RWPE2 (cell line): ENCODE measurements at places on chromosomes 5 and 9.

- DNase-seq, result no peak
Measured at GRCh38 chr5:72145348-72145747, 38.1 kb downstream of the MAP1B start.

- no peak for DNase-seq
Measured at GRCh38 chr9:75039801-75040200, 11.7 kb upstream of the CARNMT1 start.

- DNase-seq, result no peak
Measured at GRCh38 chr5:135829179-135829578, 5.3 kb upstream of the SLC25A48 start.

DNA sequence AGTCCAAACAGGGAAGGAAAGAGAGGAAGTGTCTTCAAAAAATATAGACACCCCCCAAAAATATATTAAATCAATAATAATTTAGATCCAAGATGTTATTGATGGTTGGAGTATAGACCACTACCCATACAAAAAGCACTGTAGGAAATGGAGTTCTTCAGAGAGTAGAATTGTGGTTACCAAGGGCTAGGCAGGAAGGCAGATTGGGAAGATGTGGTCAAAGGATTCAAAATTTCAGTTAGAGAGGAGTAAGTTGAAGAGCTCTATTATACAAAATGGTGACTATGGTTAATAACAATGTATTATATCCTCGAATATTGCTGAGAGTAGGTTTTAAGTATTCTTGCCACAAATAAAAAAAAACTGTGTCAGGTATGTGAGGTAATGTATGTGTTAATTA is 149.4 kb downstream of the CWC27 start:
- DNase-seq, result no peak

GRCh38 chr9:94110821-94111252 is 26.6 kb downstream of the PTPDC1 start:
- DNase-seq, result no peak

GRCh38 chr5:143177263-143177983 is 226.1 kb downstream of the NR3C1 start:
- DNase-seq, result peak; percentile 98

DNA sequence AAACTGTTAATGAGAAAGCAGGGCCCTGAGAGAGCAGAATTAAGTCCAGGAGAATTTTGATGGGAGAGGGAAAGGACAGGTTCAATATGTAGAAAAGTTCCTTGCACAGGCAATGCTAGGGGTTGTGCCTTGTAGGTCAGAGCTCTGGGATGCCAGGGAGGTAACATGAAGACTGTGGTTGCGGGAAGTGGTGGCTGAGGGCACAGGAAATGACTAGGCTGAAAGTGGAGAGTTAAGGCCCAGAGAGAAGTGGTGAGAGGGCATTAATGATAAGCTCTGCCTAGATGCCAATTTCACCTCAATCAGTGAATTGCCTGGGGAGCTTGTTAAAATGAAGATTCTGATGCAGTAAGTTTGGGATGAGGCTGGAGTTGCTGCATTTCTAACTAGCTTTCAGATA is 31.5 kb upstream of the PPP3R2 start:
- no peak for DNase-seq

- DNase-seq, result no peak
Measured at GRCh38 chr9:116327701-116328405, 174.3 kb downstream of the PAPPA start.

GRCh38 chr9:33260372-33260771 is 4.1 kb downstream of the BAG1 start:
- DNase-seq, result no peak

GRCh38 chr5:27083449-27084415 is 45.3 kb upstream of the CDH9 start:
- DNase-seq, result no peak

DNA sequence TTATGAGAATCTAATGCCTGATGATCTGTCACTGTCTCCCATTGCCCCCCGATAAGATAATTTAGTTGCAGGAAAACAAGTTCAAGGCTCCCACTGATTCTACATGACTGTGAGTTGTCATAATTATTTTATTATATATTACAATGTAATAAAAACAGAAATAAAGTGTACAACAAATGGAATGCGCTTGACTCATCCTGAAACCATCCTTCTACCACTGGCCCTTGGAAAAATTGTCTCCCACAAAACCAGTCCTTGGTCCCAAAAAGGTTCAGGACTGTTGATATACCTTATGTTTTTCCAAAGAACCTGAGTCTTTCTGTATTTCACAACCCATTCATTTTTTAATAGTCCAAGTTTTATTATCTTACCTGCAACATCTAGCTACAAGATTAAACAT is 403.5 kb downstream of the TAF11L14 start:
- no peak for DNase-seq

GRCh38 chr5:10854506-10855277 is 93.7 kb upstream of the DAP start:
- no peak for DNase-seq

- peak; percentile 52 for DNase-seq
Measured at GRCh38 chr9:135492886-135493669, 7.4 kb upstream of the MRPS2 start.

- DNase-seq, result no peak
Measured at GRCh38 chr5:499233-500209, 24.7 kb downstream of the SLC9A3 start.

- peak; percentile 58 for DNase-seq
Measured at GRCh38 chr5:64784451-64785025, 15.8 kb downstream of the CWC27 start.

DNA sequence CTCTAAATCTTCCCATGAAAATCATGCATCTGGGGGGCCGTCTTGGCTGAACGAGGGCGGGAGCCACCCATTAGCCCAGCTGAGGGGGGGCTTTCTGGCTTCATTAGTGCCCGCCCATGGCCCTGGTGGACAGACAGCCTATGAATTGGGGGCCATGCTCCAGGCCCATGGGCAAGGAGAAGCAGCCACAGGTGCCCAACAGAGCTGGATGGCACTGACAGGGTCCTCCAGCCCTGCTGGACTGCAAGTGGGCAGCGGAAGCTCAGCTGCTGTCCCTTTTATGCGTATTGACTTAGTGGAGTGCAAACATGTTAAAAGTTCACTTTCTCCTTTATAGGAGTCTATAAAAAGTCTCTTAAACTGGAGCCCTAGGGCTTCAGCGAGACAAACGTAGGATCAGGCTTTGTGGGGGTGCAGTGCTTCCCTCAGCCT is 75.3 kb downstream of the MACROH2A1 start:
- DNase-seq, result peak; percentile 53

DNA sequence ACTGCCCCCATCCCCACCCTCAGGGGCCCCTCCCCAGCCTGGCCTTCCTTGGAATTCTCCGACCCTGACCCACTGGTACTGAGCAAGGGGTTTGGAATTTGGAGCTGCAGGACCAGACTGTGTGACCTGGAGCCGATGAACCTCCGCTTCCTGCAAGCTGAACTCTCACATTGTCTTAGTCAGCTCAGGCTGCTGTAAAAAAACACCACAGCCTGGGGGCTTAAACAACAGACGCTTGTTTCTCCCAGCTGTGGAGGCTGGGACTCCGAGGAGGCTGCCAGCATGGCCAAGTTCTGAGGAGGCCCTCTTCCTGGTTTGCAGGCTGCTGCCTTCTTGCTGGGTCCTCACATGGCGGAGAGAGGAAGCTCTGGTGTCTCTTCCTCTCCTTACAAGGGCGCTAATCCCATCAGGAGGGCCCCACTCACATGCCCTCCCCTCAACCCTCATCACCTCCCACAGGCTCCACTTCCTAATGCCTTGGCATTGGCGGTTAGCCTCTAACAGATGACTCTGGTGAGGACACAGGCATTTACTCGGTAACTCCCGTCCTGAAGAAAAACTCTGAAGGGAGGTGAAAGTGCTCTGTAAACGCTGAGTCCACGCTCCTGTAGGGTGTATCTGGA is 42.4 kb downstream of the C5orf15 start:
- no peak for DNase-seq

- DNase-seq, result no peak
Measured at GRCh38 chr5:148333262-148333849, 2.0 kb upstream of the SPINK9 start.

DNA sequence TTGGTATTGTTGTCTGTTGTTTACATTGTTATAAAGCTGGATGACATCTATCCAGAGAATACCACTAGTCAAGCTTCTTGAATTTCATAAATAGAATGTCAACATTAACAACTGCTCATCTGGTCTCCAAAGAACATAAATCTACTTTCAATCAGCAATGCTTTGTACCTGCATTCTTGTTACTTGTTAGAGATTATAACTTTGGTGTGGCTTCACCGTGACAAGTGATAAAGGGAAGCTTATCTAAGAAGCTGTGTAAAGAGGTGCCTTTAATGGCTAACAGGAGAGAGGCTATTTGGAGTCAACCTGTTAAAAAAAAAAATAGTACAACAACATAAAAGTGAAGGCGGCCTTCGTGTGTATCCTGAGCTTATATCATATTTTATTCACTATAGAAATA is 41.8 kb downstream of the MUSK start:
- no peak for DNase-seq

- no peak for DNase-seq
Measured at GRCh38 chr5:144125163-144125726, 45.2 kb downstream of the YIPF5 start.

DNA sequence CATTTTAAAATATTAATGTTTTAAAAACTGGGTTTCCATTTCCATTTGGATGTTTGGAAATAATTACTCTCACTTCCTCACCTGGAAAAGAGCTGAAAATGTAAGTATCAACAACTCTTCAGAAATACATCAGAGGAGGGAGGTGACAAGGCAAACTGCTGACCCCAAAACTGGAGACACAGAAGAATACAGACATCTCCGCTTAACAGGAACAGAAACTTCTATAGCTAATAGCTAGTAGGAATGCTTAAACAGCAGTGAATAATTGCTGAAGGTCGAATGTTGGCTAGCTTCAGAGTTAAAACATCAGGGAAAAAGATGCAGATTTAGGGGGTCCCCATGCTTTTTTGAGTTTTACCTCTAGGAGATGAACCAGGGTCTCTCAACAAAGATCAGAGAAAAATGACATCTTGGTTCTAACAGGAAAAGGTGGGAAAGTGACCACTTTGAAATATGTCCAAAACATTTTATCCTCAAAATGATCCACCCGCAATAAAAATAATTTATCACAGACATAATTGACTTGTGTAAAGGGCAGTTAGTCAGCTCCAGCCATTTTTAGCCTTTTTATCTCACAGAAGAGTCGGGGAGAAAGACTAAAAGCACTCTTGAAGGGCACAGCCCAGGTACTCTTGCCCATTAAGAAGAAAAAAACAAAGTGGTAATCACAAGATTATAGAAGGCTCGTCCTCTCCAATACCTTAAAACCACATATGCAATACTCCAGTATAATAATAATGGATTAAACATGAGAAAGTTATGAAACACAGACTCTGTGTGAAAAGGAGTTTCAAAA is 1474.9 kb downstream of the EFNA5 start:
- DNase-seq, result no peak

DNA sequence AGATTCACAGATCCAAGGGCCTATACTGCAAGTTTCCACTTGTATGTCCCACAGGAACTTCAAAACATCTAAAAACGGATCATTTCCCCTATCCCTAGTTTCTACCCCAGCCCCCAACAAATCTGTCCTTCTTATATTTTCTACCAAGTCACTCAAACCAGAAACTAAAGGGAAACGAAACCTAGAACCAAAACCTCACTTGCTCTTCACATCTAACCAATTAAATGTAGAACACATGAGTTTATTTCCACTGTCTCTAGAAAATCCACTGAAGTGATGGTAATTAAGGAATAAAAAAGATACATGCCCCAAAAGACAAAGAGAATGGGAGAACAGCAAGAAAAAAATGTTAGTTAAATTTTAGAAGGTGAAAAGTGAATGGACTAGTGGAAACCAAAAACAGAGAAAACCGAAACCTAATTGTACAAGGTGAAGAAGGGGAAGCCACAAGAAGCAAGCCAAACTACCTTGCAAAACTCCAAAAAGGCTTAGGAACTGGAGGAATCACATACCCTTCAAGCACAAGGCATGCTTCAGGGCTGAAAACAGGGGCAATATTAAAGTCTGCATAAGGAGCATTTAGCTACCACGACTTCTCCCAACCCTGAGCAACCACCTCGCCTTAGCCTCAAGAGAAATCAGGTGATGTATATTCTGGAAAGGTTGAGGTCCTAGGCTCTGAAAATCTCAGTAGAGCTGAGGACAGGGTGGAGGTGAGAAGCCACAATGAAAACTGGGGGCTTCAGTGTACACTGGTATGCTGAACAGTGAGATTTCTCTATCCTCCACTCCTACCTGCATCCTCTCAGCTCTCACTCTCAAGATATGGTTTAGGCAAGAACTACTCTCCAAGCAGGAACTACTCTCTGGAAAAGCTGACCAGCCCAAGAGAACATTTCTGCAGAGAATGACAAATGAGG is 11.1 kb downstream of the SMU1 start:
- no peak for DNase-seq

- no peak for DNase-seq
Measured at GRCh38 chr9:129505270-129505902, 115.5 kb downstream of the C9orf50 start.

- DNase-seq, result no peak
Measured at GRCh38 chr9:13035822-13036221, 243.7 kb downstream of the MPDZ start.
